Endothelial cell (in vitro differentiated cells): ENCODE measurements at places on chromosomes 7 and 10.

DNA sequence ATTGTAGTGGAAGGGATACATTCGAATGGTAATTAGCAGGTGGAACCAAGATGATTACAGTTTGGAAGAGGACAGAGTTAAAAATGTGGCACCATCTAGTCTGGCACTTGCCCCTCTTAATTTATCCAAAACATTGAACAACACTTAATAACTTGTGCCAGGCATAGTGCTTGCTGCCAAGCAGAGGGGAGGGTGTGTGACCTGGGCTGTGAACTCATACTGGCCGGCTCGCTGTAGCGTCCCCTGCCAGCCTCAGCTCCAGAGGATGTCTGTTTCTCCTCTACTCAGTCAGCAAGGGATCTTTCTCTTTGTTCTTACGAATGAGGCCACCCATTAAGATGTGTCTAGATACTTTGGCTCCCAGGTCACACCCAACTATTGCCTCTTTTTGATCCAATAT, 179.4 kb upstream of the INHBA start:
- no peak for DNase-seq

GRCh38 chr10:360653-361052, 225.4 kb downstream of the ZMYND11 start:
- no peak for DNase-seq

GRCh38 chr7:151431281-151431767, 8.6 kb downstream of the CRYGN start:
- no peak for DNase-seq

DNA sequence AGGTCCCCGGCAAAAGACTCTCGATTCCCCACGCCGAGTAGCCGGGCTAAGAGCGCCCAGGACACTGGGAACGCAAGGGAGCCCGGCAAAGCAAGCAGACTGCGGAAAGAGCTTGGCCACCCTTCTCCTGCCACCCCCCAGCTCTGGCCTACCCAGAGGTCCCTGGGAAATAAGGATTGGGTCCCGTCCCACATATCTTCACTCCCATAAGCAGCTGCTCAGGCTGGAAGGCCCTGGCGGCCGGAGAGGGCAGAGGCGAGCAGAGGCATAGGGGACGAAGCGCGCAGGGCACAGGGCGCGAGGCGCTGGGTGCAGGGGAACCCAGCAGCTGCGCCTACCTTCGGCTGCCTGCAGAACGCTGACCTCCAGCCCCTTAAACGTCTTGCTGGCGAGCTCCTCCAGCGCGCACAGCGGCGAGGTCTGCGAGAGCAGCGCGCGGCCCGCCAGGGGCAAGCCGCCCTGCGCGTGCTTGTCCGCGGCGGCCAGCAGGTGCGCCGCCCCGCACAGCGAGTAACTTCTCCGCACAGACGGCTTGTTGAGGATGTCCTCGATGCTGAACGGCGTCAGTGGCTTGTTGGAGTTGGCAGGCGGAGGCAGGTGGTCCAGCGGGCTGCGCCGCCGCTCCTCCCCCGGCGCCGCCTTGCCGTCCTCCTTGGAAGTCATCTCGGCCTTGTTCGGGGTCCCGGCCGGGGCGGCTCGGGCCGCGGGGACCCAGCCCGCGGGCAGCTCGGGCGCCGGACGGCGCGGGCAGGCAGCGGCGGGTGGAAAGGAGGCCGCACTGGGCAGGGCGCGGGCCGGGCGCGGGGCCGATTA, 904 bp downstream of the LBX1 start:
- no peak for DNase-seq

- DNase-seq: no peak
Observed at GRCh38 chr10:84427903-84428650, 99.7 kb downstream of the CCSER2 start.

- DNase-seq: no peak
Observed at GRCh38 chr7:31464601-31465000, 49.3 kb upstream of the ITPRID1 start.

DNA sequence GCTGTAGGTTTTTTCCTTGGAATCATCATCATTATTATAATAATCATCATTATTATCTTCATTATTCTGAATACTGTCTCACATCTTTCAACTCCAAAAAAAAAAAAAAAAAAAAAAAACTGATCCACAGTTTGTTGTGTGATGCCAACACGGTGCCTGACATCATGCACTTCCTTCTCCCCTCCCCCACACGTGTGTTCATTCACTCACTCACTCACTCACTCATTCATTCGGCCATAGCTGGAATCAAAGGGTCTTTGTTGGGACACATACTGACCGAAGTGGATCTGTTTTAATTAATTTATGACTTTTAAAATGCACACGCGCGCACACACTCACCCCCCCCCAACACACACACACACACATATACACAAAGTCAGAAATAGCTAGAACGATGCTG, 177.8 kb downstream of the PIP4K2A start:
- DNase-seq: no peak

GRCh38 chr10:22002591-22003176, 846 bp downstream of the DNAJC1 start:
- DNase-seq: no peak

DNA sequence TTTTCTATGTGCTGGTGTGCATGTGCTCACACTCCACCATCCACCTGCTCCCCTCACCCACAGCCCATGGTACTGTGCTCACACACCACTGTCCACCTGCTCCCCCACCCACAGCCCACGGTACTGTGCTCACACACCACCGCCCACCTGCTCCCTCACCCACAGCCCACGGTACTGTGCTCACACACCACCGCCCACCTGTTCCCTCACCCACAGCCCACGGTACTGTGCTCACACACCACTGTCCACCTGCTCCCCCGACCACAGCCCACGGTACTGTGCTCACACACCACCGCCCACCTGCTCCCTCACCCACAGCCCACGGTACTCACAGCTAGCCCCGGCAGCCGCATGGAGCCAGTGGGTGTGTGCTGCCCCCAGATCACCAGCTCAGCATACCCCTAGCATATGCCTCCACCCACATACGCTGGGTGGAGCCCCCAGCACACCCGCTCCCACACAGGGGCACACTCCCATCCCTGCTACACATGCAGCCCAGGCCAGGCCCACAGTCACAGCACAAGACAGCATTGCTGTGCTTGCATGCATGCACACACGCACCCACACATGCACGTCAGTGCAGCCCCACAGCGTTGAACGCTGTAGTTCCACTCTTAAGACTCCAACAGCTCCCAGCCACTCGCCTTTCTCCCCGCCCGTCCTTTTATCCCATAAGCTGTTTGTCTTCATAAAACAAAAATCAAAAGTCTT, 62.0 kb downstream of the PAX2 start:
- no peak for DNase-seq
